ENCODE measurements at places on chromosomes 5 and 9.
A peak's percentile ranks its signal among the peaks of the same experiment; 100 is the strongest.

DNA sequence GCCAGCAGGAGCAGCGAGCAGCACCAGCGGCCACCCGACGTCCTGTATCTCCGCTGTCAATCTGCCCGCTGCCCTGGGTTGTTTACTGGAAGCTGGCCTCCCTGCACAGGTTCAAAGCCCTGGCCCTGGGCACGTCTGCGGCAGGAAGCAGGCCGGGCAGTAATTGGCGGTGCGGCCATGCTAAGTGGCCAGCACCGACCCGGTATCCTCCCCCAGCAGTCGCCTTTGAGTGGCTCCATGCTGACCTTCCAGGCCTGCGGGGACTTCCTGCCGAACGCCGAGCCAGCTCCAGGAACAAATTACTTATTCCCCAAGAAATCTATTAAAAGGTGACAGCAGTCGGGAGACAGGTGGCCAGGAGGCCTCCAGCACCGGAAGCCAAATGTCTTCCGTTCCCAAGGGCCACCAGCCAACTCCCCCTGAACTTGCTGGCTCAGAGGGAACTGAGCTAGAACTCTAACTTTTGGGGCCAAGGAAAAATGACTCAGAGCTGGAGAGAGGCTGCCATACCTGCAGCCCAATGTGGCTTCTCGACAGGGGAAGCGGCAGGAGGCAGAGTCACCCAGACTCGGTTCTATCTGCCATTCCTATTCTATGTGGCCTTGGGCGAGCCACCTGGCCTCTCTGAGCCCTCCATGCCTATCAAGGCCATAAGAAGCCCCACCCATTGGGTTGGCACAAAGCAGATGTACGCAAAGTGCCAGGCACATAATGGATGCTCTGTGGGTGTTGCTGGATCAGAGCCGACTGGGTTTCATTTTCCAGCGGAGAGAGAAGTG lies 13.7 kb upstream of the PSMB7 start:
- DNase-seq, result no peak

DNA sequence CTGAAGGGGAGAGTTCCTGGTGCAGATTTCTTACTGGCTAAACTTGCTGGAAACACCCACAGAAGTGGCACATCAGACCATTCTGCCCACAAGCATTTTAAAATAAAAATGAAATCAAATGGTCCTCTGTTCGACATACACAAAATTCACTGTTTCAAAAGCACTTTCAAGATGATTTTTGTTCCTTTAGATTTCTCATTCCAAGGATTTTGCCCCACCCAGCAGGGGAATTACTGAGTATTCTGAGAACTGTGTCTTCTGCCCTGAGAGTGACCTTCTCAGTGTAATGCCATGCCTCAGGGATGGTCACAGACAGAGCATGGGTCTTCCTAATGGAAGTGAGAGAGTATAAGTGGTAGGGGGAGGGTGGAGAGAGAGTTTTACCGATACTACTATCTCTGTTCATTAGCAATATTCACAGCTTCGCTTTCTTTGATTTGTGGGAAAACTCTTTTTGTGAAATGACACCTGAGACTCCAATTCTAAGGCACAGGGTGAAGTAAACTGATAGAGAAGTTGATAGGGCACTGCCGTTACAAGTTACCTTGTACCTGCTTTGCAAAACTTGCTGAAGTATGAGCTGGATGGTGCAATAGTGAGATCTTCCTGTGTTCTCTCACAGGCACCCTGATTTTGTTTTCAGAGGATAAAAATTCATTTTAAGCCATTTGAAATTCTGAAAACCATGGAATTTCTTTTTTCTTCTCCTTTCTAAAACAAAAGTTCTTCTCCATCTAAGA lies 95.8 kb upstream of the CD180 start:
- no peak for DNase-seq

GRCh38 chr5:87877023-87877422 lies 391.6 kb downstream of the TMEM161B start:
- no peak for DNase-seq

- no peak for DNase-seq
Observed at GRCh38 chr5:56375011-56375410, 141.9 kb upstream of the ANKRD55 start.

GRCh38 chr9:124625087-124625486 lies 117.9 kb upstream of the NR5A1 start:
- no peak for DNase-seq

DNA sequence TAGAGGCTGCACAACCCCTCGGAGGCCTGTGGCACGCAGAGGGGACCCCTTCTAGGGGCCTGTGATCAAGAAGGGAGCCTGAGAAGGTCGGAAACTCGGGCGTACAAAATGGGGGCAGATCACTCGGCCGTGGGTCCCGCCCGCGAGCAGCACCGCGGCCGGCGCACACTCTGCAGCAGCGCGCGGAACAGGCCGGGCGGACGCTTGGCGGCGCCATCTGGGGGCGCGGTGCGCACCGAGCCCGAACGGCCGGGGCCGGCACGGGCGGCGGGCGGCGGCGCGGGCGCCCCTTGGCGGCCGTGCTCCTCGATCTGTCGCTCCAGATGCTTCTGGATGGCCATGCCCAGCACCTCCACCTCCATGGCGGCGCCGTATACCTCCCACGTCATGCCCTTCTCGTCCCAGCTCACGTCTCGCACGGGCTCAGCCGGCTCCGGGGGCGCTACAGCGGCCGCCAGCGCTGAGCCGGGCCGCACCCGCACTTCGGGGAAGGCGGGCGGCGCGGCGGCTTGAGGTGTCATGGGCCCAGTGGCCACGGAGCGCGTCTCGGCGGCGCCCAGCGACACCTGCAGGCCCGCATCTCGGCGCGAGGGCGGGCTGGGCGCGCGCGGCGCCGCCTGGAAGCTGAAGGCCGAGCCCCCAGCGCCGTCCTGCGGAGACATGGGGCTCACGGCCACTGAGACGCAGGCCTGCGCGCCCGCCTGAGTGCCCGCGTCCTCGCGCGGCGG lies 13.1 kb downstream of the GPRIN1 start:
- DNase-seq, result no peak

GRCh38 chr5:115349001-115349817 lies 52.8 kb upstream of the CCDC112 start:
- DNase-seq, result peak; percentile 65

DNA sequence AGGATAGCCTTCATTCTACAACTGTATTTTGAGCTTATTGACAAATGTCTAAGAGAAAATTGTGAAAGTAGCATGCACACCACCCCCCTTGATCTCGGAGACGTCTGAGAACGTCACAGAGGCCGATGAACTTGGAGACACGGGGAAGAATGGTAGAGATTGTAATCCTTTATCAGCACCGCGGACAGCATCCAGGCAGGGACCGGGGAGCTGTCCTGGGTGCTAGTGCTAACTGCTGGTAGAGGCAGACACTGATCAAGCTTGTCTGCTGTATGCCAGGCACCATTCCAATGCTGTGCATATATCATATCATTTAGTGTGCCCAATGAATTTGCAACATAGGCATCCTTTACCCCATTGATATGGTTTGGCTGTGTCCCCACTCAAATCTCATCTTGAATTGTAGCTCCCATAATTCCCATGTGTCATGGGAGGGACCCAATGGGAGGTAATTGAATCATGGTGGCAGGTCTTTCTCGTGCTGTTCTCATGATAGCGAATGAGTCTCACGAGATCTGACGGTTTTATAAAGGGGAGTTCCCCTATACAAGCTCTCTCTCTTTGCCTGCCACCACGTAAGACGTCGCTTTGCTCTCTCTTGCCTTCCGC lies 98.8 kb downstream of the LHX2 start:
- DNase-seq, result no peak

DNA sequence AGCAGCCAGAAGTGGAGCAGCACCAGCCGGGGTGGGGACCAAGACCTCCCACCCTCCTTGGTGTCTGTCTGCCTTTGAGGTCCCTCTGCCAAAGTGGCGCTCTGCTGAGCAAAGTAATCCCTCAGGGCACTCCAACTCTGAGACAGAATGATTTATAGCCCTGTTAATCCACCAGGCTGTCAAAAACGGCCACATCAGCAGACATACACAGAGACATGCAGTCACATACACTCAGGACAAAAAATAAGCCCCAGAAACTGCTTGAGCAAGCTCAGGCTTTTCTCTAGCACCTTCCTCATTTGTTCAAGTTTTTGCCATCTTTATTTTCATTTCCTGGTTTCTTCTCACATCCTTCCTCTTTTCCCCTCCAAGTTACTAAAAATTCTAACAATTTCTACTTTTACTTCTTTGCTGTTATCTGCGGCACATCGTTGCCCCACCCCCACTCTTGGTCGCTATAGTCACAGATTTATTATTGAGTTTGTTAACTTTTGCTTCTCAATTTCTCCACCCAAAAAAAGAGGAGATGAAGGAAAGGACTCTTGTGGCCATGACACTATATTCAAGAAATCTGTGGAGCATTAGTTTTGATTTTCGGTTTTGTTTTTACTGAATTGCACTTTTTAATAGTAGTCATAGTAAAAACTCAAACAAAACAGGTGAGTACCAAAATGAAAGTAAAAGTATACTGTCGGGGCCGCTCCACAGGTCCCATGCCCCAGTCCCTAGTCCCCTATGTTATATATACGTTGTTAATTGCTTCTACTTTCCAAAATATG lies 17.4 kb upstream of the ADRB2 start:
- DNase-seq, result no peak

DNA sequence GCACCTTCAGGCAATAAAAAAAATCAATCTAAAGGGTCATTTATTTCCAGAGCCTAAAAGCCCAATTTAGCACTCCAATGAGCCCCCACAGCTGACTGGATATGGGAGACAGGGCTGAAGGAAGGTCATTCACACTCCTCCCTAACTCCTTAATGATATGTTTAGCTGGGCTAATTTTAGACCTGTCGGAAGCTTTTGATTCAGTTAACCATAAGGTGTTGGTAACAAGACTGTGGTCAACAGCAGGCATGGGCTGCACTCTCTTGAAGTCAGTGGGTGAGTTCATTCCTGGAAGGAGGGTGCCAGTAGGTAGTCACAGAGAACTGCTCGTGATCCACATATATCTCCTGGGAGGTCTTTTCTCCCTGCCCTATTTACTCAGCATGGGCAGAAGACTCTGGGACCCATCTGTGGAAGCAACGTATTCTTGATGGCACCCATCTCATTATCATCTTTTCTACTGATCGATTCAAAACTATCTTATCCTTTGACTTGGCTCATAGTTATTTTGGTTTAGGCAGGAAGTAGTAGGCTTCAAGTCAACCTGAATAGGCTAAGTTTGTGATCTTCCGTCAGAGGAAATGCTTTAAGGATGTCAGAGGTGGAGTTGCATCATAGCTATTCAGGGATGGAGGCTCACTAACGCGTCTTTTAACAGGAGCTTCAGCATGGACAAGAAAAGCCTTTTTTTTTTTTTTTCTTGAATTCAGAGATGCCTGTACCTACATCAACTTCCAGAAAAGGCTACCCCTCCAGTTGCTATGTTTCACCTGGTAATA lies 367.7 kb upstream of the SLC30A5 start:
- no peak for DNase-seq

GRCh38 chr9:97660340-97660739 lies 26.7 kb downstream of the NCBP1 start:
- no peak for DNase-seq

DNA sequence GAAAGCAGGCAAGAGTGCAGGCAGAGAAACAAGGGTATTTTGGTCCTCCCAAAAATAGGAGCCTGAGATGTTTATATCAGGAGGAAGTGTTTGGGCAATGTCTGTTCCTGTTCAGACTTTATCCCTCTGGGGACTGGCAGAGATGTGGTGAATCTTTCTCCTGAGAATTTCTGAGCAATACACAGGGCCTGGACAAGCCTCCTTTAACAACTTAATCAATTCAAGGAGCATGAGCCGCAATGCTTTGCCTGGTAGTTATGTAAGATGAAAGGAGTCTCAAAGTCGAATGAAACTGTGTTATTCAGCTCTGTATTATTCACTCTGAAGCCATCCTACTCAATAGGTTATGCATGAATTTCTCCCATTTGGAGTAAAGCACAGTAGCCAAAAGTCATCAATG lies 365.6 kb downstream of the MAN2A1 start:
- DNase-seq, result peak; percentile 19

- DNase-seq, result no peak
Observed at GRCh38 chr5:52476346-52476745, 311.4 kb upstream of the ITGA1 start.

DNA sequence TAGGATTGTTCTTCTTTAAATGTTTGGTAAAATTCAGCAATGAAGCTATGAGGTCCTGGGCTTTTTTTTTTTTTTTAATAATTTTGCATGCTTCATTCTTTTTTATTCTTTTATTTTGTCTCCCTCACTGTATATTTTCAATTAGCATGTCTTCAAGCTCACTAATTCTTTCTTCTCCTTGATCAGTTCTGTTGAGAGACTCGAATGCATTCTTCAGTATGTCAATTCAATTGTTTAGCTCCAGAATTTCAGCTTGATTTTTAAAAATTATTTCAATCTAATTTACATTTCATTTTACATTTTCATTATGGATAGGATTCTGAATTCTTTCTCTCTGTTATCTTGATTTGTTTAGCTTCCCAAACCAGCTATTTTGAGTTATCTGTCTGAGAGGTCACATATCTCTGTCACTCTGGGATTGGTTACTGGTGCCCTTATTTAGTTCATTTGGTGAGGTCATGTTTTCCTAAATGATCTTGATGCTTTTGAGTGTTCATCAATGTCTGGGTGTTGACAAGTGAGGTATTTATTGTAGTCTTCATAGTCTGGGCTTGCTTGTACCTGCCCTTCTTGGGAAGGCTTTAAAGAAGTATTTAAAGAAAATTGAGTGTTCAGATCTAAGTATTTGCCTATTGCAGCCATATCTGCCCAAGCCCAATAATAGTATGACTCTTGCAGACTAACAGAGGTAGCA lies 9.1 kb downstream of the LURAP1L start:
- no peak for DNase-seq

- DNase-seq, result no peak
Observed at GRCh38 chr9:128139621-128140020, 9.6 kb upstream of the LCN2 start.

DNA sequence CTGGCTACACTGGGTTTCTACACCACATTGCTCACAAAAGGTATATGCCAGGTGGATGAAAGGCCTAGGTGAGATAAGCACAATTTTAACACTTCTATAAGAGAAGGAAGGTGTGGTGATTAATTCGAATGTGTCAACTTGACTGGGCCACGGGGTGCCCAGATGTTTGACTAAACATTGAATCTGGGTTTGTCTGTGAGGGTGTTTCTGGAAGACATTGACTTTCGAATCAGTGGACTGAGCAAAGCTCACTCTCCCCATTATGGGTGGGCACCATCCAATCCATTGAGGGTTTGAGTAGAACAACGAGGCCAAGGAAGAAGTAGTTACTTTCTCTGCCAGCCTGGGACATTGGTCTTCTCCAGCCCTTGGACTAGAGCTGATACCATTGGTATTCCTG lies 78.2 kb upstream of the COL5A1 start:
- no peak for DNase-seq

GRCh38 chr9:85030316-85030715 lies 360.8 kb downstream of the NTRK2 start:
- no peak for DNase-seq

DNA sequence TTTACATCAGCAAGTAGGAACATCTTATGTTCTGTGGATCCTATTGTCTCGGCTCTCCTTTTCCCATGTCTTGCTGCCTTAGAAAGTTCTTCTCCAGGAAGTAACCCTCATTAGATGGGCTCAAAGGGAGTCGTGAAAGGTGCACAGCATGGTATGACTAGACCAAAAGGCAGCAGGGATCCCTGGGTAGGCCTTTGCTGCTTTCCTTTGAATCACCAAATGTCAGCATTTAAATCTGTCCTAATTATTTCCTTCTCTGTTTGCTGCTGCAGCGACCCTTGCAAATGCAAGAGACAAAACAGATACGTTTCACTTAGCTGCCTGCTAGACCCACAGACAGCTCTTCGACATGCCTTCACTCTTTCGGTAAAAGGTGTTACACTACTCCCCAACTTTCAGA lies 218.4 kb downstream of the ACTL7B start:
- DNase-seq, result no peak

- DNase-seq, result no peak
Observed at GRCh38 chr5:7376871-7377270, 19.1 kb upstream of the ADCY2 start.
